Stimulated activated CD4-positive, alpha-beta T cell treated with anti-CD3 and anti-CD28 coated beads, TNF-alpha, amount 100 ng/mL, for 1 hour (primary cell): ENCODE measurements at places on chromosomes 3 and 15.

GRCh38 chr3:119589102-119589773 is 8.4 kb upstream of the PLA1A start:
- DNase-seq: no peak

DNA sequence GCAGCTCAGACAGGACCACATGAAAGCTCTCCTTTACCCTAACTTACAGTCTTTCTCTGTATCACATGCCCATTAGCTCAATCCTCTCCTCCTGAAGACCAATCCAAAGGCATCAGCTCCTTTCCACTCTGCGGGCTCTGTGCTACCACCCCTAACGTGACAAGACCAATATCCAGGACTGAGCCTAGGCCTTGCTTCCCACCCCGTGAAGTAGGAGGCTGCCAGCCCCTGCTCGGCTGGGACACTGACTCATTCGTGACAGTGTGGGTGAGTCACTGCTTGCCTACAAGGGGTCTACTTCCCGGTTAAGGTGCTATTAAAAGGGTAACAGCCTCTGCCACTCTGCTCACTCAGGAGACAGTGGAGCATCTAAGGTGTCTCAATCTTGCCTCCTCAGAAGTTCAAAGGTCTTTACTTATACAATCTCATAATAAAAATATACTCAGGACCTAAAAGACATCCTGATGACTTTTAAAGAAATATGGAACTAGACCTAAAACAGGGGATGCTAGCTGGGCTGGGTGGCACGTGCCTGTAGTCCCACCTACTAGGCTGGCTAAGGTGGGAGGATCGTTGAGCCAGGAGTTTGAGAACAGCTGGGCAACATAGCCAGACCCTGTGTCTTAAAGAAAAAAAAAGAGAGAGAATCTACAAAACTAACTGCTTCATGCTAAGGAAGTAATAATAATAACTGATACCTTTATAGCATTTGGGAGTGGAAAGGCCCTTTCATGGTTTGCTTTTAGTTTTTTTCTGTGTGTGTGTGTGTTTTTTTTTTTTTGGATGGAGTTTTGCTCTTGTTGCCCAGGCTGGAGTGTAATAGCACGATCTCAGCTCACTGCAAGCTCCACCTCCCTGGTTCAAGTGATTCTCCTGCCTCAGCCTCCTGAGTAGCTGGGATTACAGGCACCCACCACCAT is 55.0 kb downstream of the TMEM44 start:
- no peak for DNase-seq

DNA sequence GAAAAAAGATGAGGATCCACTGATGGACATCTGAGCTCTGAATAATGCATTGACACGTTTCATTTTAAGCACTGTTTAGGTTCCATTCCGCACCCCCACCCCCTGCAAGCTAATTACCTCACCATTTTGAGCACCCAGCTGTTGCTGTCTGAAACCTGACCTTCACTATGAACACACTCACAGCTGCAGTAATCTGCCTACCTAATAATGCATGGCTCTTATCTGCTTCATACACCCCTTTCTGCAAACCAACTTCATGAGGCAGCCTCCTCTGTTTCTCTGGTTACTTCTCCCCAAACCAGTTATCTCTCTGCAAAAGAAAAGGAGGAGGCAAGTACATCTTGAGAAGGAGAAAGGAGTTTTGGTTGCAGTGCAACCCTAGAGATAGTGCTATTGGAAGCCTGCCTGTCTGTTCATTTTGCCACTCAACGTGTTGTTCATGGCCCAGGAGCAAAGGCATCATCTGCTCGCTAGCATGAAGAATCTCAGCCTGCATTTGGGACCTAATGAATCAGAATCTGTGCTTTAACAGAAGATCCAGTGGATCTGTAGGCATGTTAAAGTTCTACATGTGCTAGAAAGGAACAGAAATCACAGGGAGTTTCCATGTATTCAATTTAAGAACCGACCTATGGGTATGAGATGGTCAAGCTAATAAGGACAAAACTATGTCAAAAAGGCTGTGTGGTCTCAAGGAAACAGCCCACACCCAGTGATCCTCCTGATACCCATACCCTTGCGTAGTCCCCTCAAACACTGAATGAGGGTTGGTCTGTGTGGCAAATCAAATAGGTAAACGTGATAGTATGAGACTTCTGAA is 87.2 kb downstream of the MB21D2 start:
- no peak for DNase-seq

DNA sequence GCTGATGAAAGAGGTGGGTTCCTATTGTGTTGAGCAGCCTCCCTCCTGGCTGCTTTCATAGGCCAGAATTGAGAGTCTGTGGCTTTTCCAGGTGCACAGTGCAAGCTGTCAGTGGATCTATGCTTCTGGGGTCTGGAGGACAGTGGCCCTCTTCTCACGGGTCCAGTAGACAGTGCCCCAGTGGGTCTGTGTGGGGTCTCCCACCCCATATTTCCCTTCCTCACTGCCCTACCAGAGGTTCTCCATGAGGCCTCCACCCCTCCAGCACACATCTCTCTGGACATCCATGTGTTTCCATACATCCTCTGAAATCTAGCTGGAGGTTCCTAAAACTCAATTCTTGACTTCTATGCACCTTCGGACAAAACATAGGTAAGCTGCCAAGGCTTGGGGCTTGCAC is 201.2 kb downstream of the FAM43A start:
- no peak for DNase-seq

- DNase-seq: no peak
Measured at GRCh38 chr15:73909651-73910050, 16.6 kb upstream of the LOXL1 start.

DNA sequence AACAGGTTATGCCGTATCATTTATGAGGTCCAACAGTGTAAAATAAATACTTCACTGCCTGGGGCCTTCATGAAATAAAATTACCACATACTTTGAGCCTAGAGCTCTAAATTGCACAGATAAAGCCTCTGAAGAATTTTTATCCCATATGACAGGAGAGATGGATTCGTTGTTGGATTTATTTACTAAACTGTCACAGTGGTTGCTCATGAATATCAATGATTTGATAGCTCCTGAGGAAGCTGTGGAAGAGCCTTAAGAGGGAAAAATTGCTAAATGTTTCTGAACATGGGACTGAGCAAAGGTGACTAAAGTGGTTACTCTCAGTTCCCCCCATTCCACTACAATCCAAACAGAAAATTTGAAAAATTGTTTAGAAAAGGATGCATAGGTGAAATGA is 558.9 kb upstream of the IL12A start:
- DNase-seq: no peak

DNA sequence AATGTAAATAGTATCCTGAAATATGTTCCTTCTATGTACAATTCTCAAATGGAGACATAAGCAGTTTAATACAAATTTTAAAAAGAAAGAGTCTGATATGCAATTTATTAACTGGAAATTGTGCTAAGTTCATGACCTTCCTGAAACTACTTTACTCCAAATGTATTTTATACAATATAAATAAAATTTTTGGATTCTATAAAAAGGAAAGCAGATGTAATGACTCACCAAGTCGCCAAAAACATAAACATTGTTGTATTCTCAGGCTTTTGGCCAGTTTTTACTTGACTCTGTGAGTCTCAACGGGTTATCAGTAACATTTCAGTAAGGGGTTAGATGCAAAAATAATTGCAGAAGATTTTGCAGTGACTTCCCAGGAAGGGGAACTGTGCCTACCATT is 948.2 kb downstream of the EPHA3 start:
- no peak for DNase-seq

DNA sequence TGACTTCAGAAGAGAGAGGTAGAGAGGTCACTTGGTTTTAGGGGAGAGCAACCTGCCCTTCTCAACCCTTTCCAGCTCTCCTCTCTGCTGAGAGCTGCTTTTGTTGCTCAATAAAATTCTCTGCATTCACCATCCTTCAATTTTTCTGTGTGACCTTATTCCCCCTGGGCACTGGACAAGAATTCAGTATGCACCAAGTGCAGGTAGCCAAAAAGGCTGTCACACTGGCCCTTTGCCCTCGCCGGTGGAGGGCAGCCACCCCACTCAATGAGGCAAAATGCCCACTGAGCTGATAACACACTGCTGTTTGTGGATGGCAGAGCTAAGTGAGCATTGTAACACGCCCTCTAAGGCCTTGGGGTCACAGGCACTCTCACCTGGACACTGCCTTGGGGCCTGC is 12.9 kb downstream of the PGBD4 start:
- DNase-seq: no peak

- no peak for DNase-seq
Measured at GRCh38 chr3:42752441-42752840, 20.6 kb downstream of the CCDC13 start.

- DNase-seq: no peak
Measured at GRCh38 chr15:43514241-43515057, 3.0 kb upstream of the MAP1A start.
